ENCODE measurements at places on chromosomes 1 and 21. TPM values are rescaled to one million over a fixed set of nuclear protein-coding genes. Genes with fewer than 3 reads are reported as not detected.
A peak's percentile ranks its signal among the peaks of the same experiment; 100 is the strongest.

GRCh38 chr1:89527256-89527655, 2.6 kb downstream of the LRRC8B start:
- DNase-seq: no peak
- no peaks in the 10 kb centered on the region for H3K36me3 ChIP-seq
- no peaks in the 10 kb centered on the region for H3K27me3 ChIP-seq
- H3K27ac ChIP-seq: no peak overlapping the region
- no peak overlapping the region for H3K4me3 ChIP-seq

GRCh38 chr1:26094076-26094669, 17.5 kb upstream of the PDIK1L start:
- H3K27ac ChIP-seq: no peak overlapping the region
- H3K4me1 ChIP-seq: peaks cover 27% of the 10 kb centered on the region

DNA sequence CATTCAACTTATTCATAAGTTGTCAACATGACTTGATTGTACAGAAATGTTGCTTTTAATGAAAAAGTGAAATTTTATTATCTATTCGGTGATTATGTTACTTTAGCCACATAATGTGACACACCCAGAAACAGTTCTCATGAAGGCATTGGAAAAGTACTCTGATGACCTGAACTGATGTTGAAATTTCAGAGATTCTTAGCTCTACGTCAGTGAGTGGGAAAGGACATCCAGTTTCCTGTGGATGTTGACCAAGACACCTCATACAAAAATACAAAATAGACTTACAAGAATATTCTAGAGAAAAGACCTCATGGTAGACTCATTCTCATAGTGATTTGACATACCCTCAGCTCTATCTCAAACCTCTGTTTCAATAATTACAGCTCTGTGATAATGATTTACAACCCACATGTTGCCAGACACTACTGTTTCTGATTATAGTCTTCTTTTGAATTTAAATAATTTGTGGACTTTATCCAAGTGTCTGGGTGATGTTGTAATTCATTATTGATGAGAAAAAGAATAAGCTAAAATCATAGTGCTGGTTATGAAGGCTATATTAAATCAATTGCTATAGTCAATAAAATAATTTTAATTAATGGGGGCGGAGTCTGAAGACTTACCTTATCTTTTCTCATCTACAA, 37.3 kb downstream of the KCNK2 start:
- H3K27ac ChIP-seq: no peak overlapping the region
- H3K4me1 ChIP-seq: no peaks in the 10 kb centered on the region
- no peaks in the 10 kb centered on the region for H3K36me3 ChIP-seq
- no peak overlapping the region for H3K4me3 ChIP-seq
- DNase-seq: no peak

GRCh38 chr1:61851849-61852669, 109.8 kb downstream of the PATJ start:
- H3K4me1 ChIP-seq: peaks cover 7% of the 10 kb centered on the region
- H3K27ac ChIP-seq: no peak overlapping the region
- no peak overlapping the region for H3K4me3 ChIP-seq
- H3K36me3 ChIP-seq: peaks cover 7% of the 10 kb centered on the region
- peak; percentile 78 for DNase-seq

GRCh38 chr1:6850537-6850936, 65.3 kb downstream of the CAMTA1 start:
- H3K4me1 ChIP-seq: no peaks in the 10 kb centered on the region
- no peaks in the 10 kb centered on the region for H3K27me3 ChIP-seq
- H3K27ac ChIP-seq: no peak overlapping the region
- H3K4me3 ChIP-seq: no peak overlapping the region
- no peak for DNase-seq
- H3K36me3 ChIP-seq: peaks cover 6% of the 10 kb centered on the region

GRCh38 chr1:51963592-51964308, 26.8 kb downstream of the RAB3B start:
- peak overlapping the region; percentile 51 for H3K27ac ChIP-seq
- no peak for DNase-seq
- H3K27me3 ChIP-seq: no peaks in the 10 kb centered on the region
- H3K36me3 ChIP-seq: peaks cover 9% of the 10 kb centered on the region
- no peak overlapping the region for H3K4me3 ChIP-seq

- no peak for DNase-seq
- peaks cover 51% of the 10 kb centered on the region for H3K4me1 ChIP-seq
- H3K27ac ChIP-seq: no peak overlapping the region
- peaks cover 11% of the 10 kb centered on the region for H3K36me3 ChIP-seq
Measured at GRCh38 chr1:212612041-212612961, 3.7 kb downstream of the ATF3 start.

DNA sequence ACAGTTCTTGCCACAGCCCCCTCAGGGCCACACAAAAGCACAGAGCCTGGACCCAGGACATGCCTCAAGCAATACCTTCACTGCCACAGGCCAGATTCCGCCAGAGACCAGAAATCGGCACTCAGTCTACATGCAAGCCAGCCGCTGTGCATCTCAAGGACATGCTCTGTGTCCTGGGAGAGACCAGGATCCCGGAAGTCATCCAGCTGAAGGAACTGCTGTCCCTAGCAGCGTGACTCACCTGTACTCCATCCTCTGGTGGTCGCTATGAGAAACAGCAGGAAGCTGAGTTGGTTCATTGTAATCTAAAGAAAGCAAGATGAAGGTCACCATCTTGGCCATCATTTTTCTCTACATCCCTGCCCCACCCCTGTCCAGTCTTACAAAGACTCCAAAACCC, 401 bp downstream of the ITLN1 start:
- no peaks in the 10 kb centered on the region for H3K4me1 ChIP-seq
- H3K27me3 ChIP-seq: no peaks in the 10 kb centered on the region
- H3K36me3 ChIP-seq: no peaks in the 10 kb centered on the region
- H3K4me3 ChIP-seq: no peak overlapping the region
- DNase-seq: peak; percentile 68
- no peak overlapping the region for H3K27ac ChIP-seq

- H3K27ac ChIP-seq: no peak overlapping the region
- peak; percentile 48 for DNase-seq
- peaks cover 39% of the 10 kb centered on the region for H3K27me3 ChIP-seq
- H3K4me3 ChIP-seq: no peak overlapping the region
- H3K36me3 ChIP-seq: no peaks in the 10 kb centered on the region
- H3K4me1 ChIP-seq: peaks cover 15% of the 10 kb centered on the region
Measured at GRCh38 chr1:67018574-67018973, 35.4 kb downstream of the SLC35D1 start.

DNA sequence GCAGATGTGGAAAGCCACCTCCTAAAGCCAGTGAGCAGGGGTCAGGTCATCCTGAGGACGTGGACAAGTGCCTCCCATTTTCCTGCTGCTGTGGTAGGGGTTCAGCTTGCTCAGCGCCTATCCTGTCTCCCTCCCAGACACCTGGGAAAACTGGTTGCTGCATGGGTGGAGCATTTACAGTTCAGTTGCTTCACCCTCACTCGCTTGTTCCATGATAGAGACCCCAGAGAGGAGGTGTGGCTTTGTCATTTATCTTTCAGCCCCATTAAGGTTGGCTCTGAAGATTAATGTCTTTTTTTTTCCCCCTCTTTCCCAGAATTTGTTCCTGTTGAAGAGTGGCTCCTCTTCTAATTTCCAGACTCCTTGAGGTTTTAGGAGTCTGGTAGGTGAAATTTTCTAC, 9.2 kb downstream of the VANGL1 start:
- no peak for DNase-seq
- H3K27ac ChIP-seq: no peak overlapping the region
- peaks cover 71% of the 10 kb centered on the region for H3K4me1 ChIP-seq
- H3K4me3 ChIP-seq: no peak overlapping the region
- H3K36me3 ChIP-seq: no peaks in the 10 kb centered on the region

GRCh38 chr1:176178316-176178715, 28.8 kb downstream of the COP1 start:
- no peak for DNase-seq
- 0 out of 2 replicates have a peak, but pooled peaks cover 4% of the 10 kb centered on the region for H3K4me1 ChIP-seq
- H3K27me3 ChIP-seq: no peaks in the 10 kb centered on the region
- H3K36me3 ChIP-seq: no peaks in the 10 kb centered on the region
- H3K4me3 ChIP-seq: no peak overlapping the region
- no peak overlapping the region for H3K27ac ChIP-seq

DNA sequence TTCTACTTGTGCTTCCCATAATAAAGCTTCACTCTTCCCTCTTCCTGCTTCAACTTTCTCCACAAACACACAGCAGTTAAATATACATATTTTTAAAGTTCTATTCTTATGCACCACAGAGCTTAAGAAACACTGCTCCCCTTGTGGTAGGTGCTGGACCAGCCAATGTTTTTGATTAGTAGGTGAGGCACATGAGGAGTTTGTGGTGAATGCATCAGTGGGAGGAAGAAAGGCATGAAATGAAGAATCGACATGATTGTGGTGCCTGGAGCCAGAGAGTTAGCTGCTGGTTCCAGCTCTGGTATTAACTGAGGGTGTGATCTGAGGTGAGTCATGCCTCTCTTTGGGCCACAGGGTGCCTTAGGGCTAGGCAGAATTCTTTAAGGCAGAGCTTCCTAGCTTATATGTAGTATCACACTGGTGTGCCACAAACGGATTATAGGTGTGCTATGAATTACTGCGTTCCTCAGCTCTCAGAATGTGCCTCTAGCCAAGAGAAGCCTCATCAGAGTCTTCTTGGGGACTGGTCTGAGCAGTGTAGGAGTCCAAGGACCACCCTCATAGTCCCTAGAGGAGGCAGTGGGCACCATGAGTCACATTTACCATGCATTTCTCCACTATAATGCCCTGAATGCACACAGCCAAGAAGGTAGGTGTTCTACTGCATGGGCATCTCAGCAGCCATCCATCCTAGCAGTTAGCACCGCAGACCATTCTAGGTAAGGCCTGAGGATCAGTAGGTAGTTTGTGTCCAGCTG, 97.4 kb upstream of the SGIP1 start:
- H3K4me1 ChIP-seq: peaks cover 17% of the 10 kb centered on the region
- peak; percentile 43 for DNase-seq
- H3K27ac ChIP-seq: no peak overlapping the region
- no peaks in the 10 kb centered on the region for H3K27me3 ChIP-seq
- H3K36me3 ChIP-seq: 0 out of 2 replicates have a peak, but pooled peaks cover under 1% of the 10 kb centered on the region

DNA sequence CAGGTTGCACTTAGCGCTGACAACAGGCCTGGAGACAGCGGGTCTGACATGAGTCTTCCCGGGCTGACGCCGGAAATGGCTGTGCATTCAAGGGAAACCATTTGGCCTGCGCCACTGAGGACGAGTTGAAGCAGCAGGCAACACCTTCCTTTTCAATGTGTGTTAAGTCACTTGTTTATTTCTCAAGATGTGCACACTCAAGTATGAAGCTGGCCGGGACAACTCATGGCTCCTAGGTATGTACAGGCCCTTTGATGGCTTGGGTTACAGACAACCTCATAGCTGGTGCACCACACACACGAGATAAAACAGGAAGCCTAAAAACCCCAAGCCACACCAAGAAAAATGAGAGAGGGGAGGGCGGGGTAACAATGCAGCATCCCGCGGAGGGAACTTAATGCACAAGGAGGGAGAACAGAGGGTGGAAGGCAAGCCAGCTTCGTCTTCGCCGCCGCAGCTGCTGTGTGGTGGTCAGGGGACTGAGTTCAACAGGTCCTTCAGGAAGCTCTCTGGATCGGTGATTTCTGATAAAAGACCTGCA, 118.0 kb upstream of the IFFO2 start:
- H3K4me1 ChIP-seq: no peaks in the 10 kb centered on the region
- H3K27me3 ChIP-seq: no peaks in the 10 kb centered on the region

GRCh38 chr1:212814537-212815334, 23.0 kb downstream of the TATDN3 start:
- no peaks in the 10 kb centered on the region for H3K36me3 ChIP-seq
- H3K27me3 ChIP-seq: no peaks in the 10 kb centered on the region
- 0 out of 2 replicates have a peak overlapping the region, but pooled peaks have one; percentile 1 for H3K27ac ChIP-seq
- no peak overlapping the region for H3K4me3 ChIP-seq

DNA sequence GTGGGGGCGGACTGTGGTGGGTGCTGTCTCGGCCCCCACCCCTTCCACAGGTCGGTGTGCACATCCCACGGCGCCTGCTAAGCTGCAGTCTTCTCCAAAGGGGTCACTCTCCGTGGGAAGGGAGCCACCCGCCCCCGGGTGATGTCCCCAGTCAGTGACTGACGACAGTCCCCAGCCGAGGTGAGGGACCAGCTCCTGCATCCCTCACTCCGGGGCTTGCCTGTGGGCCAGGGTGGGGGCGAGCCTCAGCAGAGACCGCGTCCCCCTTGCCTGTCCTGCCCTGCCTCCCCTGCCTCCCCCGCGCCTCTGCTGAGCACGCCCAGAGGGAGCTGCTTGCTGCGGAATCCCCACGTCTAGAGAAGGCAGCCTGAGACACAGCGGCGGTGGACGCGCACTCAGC, 35.9 kb upstream of the PDE9A start:
- DNase-seq: no peak
- H3K4me3 ChIP-seq: no peak overlapping the region
- H3K27ac ChIP-seq: no peak overlapping the region
- H3K27me3 ChIP-seq: no peaks in the 10 kb centered on the region

FCN3 gene
- total RNA-seq: not detected

HES4 gene
- 4.8 TPM for total RNA-seq

DCDC2B gene
- not detected for total RNA-seq

RHD gene
- 0.21 TPM for total RNA-seq

SLC6A17 gene
- 0.27 TPM for total RNA-seq
